ENCODE measurements at places on chromosomes 4 and X. TPM values are rescaled to one million over a fixed set of nuclear protein-coding genes. Genes with fewer than 3 reads are reported as not detected.

The XK gene
- 2.1 TPM for polyA plus RNA-seq

DNA sequence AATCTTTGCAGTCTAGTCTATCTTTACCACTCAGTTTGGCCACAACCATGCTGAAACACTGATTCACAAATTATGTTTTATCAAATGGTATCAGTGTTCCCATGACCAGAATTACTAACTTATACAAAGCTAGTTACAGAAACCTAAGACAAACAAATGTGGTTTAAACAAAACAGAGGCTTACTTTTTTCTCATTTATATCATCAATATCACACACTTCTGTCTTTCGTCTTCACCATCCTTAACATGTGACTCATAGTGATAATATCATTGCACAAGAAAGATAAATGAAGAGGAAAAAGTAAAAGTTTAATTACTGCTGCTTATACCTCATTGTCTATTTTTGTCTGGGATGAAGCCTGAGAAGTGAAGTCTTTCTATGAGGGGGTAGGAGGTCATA lies 406.6 kb downstream of the PCDH10 start:
- no peak for DNase-seq

GRCh38 chr4:87427518-87427868 lies 5.1 kb downstream of the NUDT9 start:
- no peak for DNase-seq

DNA sequence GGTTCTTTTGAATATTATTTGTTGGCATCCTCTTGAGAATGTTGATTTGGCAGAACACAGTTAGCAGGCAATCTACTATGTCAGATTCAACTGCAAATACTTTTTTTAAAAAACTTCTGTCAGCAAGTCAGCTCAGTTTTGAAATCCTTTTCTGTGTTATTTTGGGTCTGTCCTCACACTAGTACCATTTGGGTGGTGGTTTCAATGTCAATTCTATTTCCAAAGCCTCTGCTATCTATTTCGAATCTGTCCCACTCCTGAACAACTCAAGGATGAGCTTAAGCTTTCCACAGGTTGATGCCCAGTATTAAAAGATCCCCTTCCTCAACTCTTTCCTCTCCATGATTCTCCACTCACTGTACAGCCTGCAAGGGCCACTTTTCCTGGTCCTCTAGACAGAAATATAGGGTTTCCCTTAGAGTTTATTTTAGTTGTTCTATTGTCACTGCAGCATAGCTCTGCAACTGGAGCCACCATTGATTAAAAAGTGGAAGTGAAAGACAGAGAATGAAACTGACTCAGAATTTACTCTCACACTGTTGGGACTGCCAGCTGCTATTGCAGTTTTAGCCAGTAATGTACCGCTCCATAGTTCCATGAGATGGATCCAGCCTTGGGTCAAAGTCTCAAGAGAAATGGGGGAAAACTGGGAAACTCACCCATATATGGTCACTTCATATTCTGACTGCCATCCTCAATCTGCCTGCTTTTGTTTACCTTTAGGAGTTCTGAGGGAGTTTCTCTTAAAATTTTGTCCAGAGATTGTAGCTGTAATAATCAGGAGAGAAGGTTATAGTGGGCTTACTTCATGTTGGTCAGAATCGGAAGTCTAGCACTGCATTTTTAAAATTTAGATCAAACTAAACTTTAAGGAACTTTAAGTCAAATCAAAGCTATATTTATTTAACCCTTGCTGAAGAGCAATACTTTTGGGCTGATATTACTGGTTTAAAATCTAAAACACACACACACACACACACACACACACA lies 14.6 kb downstream of the HDX start:
- DNase-seq, result no peak

GRCh38 chr4:38674258-38675144 lies 10.5 kb downstream of the KLF3 start:
- no peak for DNase-seq

DNA sequence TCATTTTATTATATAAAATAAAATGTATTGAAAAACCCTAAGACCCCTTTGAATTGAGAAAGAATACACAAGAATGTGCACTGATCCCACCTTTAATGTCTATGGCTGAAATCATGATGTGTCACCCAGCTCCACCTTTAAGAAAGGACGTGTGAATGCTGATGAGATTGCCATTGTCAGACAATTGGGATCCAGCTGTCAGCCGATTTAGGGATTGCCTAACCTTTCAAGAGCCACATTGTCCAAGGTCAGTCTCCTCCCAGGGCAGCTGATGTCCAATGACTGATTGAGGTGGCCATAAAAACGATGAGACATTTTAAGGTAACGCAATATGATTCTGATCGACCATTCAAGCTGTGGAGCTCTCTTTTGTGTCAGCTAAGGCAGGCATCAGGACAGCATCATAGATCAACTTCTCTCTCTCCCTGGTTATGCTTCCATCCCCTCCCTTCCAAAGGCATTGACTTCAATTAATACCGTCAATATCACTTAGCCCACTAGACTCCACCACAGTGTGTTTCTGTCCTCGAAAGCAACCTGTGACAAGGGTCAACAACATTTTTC lies 1676.4 kb downstream of the PCDH7 start:
- DNase-seq, result no peak

DNA sequence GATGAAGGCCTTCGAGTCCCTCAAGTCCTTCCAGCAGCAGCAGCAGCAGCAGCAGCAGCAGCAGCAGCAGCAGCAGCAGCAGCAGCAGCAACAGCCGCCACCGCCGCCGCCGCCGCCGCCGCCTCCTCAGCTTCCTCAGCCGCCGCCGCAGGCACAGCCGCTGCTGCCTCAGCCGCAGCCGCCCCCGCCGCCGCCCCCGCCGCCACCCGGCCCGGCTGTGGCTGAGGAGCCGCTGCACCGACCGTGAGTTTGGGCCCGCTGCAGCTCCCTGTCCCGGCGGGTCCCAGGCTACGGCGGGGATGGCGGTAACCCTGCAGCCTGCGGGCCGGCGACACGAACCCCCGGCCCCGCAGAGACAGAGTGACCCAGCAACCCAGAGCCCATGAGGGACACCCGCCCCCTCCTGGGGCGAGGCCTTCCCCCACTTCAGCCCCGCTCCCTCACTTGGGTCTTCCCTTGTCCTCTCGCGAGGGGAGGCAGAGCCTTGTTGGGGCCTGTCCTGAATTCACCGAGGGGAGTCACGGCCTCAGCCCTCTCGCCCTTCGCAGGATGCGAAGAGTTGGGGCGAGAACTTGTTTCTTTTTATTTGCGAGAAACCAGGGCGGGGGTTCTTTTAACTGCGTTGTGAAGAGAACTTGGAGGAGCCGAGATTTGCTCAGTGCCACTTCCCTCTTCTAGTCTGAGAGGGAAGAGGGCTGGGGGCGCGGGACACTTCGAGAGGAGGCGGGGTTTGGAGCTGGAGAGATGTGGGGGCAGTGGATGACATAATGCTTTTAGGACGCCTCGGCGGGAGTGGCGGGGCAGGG lies 568 bp downstream of the HTT start:
- no peak for DNase-seq

The TSPAN7 gene
- polyA plus RNA-seq, result 72.0 TPM

The PPP1R2C gene
- polyA plus RNA-seq, result not detected

The ZBED1 gene
- 28.2 TPM for polyA plus RNA-seq

Measured in urinary bladder (tissue), 4 donors.